ENCODE measurements at places on chromosomes 3 and 15.

- no peak for DNase-seq
These were observed 109.9 kb upstream of the RAP2B start for GRCh38 chr3:153052096-153052460.

DNA sequence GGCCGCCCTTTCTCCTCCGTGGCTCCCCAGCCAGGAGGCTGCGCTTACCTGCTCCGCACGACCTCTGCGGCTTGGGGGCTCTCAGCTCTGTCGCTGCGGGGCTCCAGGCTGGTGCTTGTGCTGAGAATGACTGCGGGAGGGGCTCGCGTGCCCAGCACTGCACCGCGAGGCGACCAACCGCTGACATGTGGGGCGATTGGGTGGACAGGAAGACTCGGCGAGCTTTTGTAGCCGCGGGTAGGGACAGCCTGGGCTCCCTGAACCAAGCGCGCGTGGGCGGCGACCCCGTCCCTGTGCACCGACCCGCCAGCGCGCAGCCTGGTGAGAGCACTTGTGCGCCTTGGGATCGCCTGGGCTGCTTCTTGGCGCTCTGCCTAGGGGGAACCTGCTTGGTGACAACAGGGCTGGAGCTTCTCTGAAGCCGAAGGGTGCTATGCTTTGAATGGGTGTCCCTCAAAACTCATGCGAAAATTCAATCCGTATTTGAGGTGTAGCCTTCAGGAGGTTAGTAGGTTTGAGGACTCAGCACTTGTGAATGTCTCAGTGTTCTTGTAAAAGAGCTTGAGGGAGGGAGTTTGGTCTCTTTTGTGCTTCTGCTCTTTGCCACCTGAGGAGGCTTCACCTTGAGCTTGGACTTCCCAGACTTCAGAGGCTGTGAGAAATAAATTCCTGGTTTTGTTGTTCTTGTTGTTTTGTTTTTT lies 50.4 kb downstream of the IL12A start:
- DNase-seq: no peak

- no peak for DNase-seq
These were observed 83.8 kb downstream of the MAP4 start for GRCh38 chr3:47932421-47932820.

DNA sequence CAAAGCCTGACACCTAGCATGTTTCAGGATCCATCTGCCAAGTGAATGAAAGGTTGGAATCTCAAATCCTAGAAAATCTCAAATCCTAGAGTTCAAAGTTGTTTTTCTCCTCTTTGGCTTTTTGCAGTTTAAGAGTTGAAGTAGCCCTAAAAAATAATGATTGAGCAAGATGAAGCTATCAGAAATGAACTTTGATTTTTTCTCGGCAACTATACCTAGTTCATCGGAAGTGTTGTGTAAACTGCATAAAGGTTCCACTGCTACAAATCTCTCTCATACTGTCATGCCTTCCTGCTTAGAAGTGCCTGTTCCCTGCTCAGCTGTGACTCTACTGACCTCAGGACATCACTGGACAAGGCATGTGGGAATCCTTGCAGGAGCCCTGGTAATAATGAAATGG lies 35.8 kb upstream of the FOXB1 start:
- DNase-seq: no peak

GRCh38 chr3:21752749-21753347 lies 1.8 kb upstream of the ZNF385D start:
- no peak for DNase-seq

DNA sequence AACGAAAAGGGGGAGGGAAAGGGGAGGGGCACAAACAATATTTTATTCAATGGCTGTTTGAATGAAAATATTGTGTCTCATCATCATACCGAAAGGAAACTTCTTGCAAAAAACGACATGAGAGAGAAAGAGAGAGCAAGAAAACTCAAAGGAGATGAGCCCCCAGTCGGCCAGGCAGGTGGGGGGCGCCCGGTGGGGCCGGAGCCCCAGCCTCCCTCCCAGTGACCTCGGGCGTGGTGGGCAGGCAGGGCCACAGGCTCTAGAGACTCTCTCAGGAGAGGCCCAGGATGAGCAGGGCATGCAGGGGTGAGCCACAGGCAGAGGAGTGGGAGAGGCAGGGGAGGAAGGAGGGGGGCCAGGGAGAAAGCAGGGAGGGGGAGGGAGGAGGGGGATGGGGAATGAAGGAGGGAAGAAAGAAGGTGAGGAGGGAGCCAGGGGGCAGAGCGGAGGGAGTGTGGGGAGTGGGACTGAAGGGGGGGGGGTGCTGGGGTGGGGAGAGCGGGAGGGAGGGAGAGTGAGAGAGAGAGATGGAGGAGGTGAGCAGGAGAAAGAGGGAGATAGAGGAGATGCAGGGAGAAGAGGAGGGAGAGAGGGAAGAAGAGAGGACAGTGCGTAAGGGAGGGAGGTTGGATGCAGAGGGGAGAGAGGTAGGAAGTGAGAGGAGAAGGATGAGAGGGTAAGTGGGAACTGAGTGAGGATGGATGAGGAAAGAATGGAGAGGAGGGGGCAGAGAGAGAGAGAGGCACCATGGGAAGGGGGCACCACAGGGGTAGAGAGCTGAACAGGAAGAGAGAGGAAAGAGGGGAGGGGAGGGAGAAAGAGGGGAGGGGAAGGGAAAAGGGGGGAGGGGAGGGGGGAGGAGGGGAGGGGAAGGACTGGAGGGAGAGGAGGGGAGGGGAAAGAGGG lies 14.1 kb upstream of the TMEM115 start:
- no peak for DNase-seq

Data from activated naive CD4-positive, alpha-beta T cell treated with Interleukin-2 at 50 U/mL for 16 hours (primary cell).